ENCODE measurements at places on chromosomes 16 and 17.

DNA sequence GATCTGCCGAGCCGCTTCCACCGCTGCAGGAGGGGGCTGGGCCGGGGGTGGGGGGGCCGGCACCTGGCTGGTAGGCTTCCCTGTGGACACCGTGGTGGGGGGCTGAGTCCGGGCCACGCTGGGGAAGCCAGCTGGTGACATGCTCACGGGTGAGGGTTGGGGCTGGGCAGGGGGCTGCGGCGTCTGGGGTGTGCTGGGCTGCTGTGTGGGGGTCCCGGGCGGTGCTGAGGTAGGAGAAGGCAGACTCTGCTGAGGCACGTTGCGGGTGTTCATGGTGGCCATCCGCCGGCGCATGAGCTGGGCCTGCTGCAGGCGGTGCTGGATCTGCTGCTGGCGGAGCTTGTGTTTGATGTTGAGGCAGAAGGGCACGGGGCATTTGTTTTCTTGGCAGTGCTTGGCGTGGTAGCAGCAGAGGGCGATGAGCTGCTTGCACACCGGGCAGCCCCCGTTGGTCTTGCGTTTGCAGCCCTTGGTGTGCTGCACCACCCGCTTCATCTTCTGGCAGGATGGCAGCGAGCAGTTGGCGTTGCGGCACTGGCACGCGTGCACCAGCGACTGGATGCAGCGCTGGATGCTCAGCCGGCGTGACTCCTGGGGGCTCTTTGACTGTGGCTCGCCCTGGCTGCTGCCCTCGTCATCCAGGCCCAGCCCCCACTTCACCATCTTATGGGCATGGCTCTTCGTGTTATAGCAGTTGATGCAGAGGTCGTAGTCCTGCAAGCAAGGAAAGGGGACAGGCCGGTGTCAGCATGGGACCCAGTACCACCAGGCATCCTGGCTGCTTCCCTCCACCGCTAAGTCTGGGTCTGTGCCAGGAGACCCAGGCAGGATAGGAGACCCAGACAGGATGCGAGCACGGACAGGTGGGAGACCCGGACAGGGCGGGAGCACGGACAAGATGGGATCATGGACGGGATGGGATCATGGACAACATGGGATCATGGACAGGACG is 12.1 kb upstream of the TRAP1 start:
- DNase-seq: no peak

GRCh38 chr17:46790216-46790615 is 28.3 kb downstream of the WNT3 start:
- DNase-seq: no peak

- DNase-seq: no peak
Measured at GRCh38 chr17:70661342-70662222, 492.2 kb downstream of the KCNJ2 start.

GRCh38 chr16:89669755-89670154 is 12.1 kb downstream of the SPATA33 start:
- DNase-seq: no peak

DNA sequence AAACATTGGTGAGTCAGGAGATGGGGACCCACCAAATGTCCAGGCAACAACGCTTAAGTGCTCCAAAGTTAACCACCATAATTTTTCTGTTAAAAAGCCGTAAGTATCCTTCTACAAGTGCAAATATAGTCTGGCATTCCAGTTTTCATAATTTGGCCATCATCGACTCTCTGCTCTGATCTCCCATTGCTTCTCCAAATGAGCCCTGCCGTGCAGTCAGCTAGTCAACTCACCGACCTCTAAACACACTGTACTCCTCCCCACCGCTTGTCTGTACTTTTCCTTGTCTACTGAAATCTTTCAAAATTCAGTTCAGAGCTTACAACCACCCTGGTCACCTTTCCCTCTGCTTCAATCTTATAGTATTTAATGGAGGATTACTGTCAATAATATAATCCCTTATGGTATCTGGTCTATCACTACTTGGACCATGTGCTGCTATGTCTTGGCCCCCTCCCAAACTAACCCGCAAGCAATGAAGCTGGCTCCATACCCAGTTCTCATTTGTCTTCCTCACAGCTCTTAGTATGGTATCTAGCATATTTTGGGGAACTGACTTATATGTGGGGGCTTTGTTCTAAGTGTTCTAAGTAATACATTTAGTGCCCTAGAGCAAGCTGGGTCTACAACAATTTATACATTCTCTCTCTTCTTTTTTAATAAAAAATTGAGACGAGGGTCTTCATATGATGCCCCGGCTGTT is 52.7 kb upstream of the SLC25A19 start:
- DNase-seq: no peak

DNA sequence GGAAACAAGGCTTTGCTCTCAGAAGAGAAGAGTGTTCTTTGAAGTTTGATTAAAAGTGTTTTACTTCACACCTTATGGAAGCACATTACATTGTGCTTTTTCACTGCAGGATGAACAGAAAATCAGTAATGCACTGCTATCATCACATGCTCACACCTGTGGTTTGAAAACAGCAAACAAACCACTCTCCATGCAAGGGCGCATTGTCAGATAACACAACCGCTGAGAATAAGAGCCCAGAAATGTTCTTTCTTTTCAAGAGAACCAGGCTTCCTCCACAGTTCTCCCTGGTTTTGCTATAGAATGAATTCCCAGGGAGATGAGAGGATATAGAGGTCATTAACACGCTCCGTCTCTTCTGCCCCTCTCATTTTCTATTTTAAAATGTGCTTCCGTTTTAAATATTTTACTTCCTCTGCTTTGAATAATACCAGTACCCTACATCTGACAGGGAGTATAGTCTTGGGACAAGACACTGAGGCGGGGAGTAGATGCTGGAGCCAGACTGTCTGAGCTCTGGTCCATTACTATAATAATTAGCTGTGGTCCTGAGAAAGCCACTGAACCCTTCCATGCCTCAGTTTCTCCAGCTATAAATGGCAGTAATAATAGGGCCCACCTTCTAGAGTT is 71.6 kb downstream of the CDK5R1 start:
- no peak for DNase-seq

DNA sequence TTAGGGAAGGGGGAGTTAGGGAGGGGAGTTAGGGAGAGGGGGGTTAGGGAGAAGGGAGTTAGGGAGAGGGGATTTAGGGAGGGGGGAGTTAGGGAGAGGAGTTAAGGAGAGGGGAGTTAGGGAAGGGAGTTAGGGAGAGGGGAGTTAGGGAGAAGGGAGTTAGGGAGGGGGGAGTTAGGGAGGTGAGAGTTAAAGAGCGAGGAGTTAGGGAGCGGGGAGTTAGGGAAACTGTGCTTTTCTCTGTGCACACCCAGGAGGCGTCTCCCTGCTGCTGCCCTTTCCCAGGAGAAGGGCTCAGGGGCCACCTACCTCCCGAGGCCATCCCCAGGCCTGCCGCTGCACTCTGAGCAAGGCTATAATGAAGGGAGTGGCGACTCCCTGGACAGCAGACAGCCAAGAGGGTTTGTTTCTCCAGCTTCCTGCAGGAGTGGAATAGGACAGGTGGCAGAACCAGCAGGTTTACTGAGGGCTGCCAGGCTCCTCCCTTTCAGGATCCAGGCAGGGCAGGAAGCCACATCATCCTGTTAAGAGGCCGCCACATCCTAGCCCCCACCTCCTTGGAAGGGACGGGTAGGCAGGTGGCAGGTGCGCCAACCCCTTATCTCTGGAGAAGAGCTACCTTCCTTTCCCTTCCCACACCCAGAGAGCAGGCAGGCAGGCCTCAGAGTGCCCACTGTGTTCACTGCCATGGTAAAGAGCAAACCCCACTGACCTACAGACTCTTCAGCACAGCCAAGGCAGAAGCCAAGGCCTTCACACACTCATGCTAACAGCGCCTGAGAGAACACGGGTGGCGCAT is 4.3 kb downstream of the CANT1 start:
- DNase-seq: no peak

DNA sequence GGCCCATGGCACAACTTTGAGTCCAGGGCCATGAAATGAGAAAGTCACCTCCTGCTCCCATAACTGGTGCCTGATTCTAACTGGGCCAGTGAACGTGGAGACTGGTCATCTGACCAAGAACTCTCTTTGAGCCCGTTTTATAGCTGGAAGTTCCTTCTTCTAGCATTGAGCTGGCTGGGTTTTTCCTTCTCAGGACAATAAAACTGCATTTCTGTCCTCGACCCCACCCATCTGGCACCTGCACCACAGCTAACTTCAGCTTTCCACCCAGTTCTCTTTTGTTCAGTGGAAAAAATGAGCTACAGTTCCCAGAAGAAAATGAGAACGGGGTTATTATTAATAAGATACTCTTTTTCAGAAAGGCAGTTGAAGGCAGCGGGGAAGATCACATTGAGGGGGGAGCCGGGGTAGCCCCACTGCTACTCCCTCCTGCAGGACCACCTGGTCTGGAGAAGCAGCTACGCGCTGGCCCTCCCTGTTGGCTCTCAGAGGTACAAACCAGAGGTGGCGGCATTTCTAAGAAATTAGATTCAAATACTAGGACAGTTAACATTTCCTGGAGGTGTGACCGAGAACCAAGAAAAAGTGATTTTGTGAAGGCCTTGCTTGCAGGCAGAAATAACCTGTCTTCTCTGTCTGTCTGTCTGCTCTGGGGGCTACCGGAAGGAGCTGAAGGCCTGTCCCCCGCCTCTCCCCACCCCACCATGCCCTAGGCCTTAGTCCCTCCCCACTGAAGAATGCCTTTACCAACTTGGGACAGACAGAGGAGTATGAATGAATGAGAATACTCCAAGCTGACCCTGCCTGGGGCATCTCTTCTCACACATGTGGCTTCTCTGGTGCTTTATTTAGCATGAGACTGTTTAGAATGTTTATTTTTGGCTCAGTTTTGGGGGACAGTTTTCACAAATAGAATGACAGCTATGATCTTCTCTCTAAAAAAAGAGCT is 123.9 kb downstream of the XYLT1 start:
- no peak for DNase-seq

DNA sequence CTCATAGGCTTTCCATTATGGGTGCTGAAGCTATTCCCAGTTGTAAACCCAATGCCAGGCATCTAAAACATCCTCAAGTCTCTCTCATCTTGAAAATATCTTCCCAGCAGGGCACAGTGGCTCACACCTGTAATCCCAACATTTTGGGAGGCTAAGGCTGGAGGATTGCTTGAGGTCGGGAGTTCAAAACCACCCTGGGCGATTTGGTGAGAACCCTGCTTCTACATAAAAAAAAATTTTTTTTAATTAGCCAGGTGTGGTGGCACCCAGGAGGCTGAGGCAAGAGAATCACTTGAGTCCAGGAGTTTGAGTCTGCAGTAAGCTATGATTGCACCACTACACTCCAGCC is 13.0 kb upstream of the EEF2K start:
- DNase-seq: no peak
